Transverse colon (tissue), 4 donors: ENCODE measurements at places on chromosomes 7 and 10. TPM values are rescaled to one million over a fixed set of nuclear protein-coding genes. Genes with fewer than 3 reads are reported as not detected.

GRCh38 chr10:4315551-4315950 is 510.5 kb upstream of the AKR1E2 start:
- no peak for DNase-seq
- no peaks in the 10 kb centered on the region for H3K27me3 ChIP-seq
- no peaks in the 10 kb centered on the region for H3K4me1 ChIP-seq
- no peak overlapping the region for H3K4me3 ChIP-seq
- H3K27ac ChIP-seq, result no peak overlapping the region

GRCh38 chr7:148939128-148939755 is 55.2 kb upstream of the EZH2 start:
- no peak overlapping the region for H3K4me3 ChIP-seq
- DNase-seq, result no peak
- H3K27me3 ChIP-seq, result no peaks in the 10 kb centered on the region
- H3K4me1 ChIP-seq, result peaks cover 19% of the 10 kb centered on the region

DNA sequence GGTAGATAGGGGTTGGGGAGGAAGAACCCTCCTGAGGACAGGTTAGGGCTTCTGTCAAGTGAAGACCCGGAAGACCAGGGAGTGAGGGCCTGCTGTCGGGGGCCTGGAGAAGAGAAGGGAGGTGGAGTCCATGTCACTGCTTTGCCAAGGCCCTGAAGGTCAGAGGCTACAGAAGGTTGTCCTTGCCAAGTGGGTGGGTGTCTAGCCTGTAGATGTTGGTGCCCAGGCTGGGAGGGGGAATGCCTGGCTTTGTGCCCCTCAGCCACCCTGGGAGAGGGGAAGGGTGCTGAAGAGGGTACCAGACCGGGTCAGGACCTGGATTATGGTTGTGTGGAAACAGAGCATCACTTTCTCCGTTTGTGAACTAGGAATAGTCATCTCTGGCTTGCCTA is 67.2 kb upstream of the AQP1 start:
- DNase-seq, result no peak
- H3K4me1 ChIP-seq, result peaks cover 7% of the 10 kb centered on the region
- no peaks in the 10 kb centered on the region for H3K27me3 ChIP-seq
- no peak overlapping the region for H3K27ac ChIP-seq

The TBXAS1 gene
- 13.3 TPM for total RNA-seq

- H3K27me3 ChIP-seq, result no peaks in the 10 kb centered on the region
- no peak overlapping the region for H3K27ac ChIP-seq
- H3K36me3 ChIP-seq, result no peaks in the 10 kb centered on the region
- no peak for DNase-seq
These were observed 111.1 kb upstream of the TCF7L2 start for GRCh38 chr10:112838784-112839481.

DNA sequence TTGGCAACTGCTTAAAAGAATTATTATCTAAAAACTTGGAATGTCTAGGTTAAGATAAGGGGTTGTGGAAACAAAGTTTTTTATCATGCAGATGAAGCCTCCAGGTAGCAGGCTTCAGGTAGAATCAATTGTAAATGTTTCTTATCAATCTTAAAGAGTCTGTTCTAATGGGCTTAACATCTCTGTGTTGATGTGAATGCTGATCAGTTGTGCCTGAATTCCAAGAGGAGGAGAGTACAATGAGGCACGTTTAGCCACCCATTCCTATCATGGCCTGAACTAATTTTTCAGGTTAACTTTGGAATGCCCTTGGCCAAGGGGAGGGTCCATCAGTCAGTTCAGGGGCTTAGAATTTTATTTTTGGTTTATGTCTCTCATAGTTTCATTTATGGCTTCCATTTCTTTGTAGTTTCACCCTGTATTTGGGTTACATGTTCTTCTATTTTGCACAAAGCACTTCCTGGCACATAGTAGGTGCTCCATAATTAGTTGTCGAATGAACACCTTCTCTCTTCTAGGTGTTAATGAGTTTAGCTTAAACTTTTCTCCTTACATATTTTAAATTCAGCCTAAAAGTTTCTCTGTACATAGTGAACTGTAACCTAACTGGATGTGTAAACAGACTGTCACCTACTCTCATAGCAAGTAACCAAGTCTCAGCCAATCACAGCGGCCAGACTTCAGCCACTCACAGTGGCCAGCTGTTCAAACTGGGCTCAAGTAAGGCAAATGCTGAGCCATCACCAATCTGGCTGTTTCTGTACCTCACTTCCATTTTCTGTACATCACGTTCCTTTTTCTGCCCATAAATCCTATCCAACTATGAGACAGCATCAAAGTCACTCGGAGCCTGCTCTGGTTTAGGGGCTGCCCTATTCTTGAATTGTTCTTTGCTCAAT is 34.7 kb downstream of the ALOX5 start:
- H3K4me3 ChIP-seq, result no peak overlapping the region
- H3K36me3 ChIP-seq, result no peaks in the 10 kb centered on the region
- peak overlapping the region; percentile 35 for H3K27ac ChIP-seq
- peak; percentile 38 for DNase-seq
